ENCODE measurements at places on chromosomes 2 and 18.

GRCh38 chr2:147739508-147739907 is 105.3 kb upstream of the ACVR2A start:
- DNase-seq, result peak; percentile 11

GRCh38 chr18:29225351-29225750 is 1048.4 kb upstream of the CDH2 start:
- DNase-seq, result peak; percentile 18

GRCh38 chr2:229528846-229529245 is 185.5 kb downstream of the DNER start:
- DNase-seq, result no peak

DNA sequence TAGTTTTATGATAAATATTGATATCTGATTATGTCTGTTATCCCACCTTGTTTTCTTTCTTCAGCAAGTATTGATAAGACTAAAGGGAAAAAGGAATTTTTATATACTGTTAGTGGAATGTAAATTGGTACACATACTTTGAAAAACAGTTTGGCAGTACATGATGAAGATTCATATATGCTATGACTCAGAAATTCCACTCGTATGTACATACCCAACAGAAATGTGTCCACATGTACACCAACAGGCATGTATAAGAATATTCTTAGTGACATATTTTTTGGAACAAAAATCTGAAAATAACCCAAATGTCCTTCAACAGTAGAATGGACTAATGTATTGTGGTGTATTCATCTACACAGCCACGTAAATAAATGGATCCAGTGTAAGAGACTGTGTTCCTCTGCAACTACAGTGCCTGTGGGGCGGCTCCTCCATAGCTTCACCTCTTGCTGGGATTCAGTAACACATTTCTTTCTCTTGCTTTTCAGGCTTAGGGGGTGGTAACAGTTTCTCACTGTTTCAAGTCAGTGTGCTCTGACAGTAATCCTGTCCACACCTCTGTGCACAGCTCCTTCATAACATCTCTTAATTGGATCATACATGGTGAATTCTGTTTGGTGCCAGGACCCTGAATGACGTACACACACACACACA is 35.5 kb upstream of the ALMS1 start:
- DNase-seq, result peak; percentile 1

DNA sequence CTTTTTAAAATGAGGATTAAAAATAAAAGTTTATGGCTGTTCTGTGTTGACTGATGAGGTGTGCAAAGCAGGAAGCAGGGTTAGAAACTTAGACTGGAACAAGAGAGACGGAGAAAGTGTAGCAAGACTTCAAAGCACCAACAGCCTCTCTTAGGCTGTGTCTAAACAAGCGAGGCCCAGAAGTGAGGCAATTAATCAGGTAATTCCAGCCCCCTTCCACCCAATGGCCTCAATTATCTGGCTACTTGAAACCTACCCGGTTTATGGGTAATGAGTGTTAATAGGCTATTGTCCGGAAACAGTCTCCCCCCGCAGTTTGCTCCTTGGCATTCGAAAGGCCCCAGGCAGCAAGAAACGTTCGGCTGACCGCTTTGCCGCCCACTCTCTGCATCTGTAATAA is 171.7 kb upstream of the MYCN start:
- no peak for DNase-seq

- DNase-seq, result no peak
Measured at GRCh38 chr2:231339316-231339715, 56.2 kb upstream of the B3GNT7 start.

DNA sequence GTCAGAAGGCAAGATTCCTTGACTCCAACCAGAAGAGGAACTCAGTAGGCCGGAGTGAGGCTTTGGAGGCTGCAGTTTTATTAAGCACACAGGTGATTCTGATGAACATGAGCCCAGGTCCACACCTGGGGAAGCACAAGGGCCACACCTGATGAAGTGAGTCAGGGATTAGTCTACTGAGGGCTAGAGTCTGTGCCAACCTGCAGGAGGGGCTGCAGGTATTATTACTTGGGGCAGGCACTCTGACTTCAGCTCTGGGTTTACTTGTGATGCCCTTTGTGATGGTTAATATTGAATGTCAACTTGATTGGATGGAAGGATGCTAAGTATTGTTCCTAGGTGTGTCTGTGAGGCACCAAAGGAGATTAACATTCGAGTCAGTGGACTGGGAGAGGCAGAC is 75.2 kb upstream of the ZCCHC2 start:
- DNase-seq, result no peak

DNA sequence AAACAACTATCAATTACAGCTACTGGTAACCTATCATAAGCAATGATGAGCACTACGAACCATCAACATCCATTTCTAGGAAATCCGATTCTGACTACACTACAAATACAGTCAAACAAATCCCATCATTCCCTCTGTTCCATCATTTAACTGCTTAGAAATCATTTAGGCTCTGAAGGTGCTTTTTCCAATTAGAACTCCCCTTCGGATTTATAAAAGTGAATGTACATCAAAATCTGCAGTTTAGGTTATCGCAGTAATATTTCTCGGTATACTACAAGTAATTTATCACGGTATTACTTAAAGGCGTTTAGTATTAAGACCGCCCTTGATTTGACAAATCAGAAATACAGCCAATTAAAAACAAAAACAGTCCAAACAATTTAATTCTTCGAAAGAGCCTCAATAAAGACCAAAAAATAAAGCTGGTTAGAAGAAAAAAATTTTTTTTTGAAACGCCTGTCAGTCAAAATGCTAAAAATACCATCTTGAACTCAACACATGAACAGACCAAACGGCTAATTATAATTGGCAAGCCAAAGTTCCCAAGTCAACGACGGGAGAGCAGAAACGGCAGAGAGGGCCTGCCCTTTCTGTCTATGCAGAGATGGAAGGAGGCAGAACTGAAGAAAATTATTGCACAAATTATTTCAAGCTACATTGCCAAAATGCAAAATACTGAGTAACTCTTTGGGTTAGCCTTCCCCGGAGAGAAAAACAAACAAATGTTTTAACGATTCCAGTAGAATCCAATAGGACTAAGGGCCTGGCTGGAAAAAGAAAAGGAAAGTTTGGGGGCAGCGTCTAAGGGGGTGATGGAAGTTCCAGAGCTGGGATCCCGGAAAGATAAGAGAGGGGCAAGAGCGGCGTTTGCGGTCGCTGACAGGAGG is 1.2 kb downstream of the VPS54 start:
- peak; percentile 41 for DNase-seq

DNA sequence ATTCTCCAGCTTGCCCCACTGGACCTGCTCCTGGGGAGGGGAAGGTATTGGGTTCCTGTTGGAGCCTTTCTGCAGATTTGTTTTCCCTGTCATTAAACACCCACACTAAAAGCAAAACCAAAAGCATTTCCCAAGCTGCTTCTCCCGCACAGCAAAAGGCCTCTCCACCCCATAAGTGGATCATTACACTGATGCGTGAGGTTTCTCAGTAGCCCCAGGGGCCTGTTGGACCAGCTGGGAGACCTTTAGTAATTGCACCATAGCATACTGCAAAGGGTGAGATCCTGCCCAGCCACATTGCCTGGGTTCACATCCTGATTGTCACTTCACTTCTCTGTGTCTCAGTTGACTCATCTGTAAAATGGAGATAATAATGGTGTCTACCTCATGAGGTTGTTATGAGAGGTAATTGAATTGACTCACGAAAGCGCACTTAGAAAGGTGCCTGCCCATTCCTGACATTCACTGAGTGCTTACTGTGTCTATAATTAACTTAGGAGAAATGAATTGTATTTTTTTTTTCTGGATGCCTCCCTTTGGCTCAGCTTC is 43.9 kb downstream of the TOGARAM2 start:
- no peak for DNase-seq

DNA sequence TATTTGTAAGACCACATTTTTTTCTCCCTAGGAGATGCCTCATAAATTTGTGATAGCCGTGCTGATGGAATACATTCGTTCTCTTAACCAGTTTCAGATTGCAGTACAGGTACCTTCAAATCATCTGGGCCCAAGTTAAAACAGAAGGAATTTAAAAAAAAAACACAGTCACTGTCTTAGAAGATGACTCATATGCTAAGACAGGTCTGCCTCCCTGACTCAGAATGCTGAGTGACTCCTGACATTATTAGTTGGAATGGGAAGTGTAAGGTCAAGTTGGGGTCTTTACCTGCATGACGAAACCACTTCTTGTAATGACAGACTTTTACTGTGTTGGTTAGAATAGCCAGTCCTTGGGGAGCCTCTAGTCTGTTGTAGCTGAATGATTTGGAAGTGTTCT is 26.3 kb downstream of the RMC1 start:
- DNase-seq, result peak; percentile 63

GRCh38 chr18:23526501-23527063 is 23.3 kb downstream of the RMC1 start:
- no peak for DNase-seq

GRCh38 chr2:6353669-6354068 is 512.0 kb downstream of the CMPK2 start:
- no peak for DNase-seq

DNA sequence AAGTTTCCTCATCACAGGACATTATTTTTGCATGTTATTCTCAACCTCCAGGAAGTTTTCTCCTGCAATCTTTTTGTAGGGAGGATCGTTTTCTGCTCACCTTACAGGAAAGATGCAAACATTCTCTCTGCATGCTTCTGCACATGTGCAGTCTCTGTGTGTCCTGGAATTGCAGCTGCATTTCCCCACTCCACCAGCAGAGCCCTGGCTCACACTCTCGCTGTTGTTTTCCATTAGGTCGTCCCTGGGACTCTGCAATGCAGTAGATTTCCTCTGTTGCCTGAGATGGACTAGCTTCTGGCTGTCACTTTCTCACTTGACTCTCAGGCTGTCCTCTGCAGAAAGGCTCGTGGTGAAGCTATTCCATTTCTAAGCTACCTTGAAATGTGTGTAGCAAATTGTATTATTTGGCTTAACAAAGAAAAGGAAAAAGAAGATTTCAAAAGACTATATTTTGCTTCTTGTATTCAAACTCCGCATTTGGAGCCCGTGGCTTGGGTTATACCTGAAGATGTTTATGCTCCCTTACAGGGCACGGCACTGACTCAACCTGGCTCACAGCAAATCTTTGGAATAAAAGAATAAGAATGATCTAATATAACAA is 346.7 kb downstream of the RAD51AP2 start:
- peak; percentile 74 for DNase-seq

DNA sequence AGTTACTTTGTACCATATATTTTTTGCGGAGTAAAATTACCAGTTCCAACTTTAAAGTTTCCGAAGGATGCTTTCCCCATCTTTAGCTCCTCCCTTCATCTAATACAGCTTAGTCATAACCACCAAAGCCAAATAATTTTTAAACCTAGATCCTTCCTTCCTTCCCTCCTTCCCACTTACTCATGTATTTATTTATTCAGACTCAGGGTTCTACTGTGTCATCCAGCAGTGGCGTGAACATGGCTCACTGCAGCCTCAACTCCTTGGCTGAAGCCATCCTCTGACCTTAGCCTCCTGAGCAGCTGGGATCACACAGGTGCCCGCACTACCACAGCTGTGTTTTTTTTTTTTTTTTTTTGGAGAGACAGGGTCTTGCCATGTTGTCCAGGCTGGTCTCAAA is 4.4 kb downstream of the LPIN2 start:
- DNase-seq, result peak; percentile 72

- DNase-seq, result no peak
Measured at GRCh38 chr2:10552220-10552870, 104.2 kb upstream of the ODC1 start.

- peak; percentile 70 for DNase-seq
Measured at GRCh38 chr18:73975266-73975665, 172.4 kb downstream of the FBXO15 start.

- peak; percentile 26 for DNase-seq
Measured at GRCh38 chr2:84781942-84782716, 98.8 kb downstream of the TRABD2A start.

Data from choroid plexus epithelial cell (primary cell).